NCI-H524 treated with DMSO at 0.1 percent for 48 hours (cell line): ENCODE measurements at places on chromosomes 5 and 9.

DNA sequence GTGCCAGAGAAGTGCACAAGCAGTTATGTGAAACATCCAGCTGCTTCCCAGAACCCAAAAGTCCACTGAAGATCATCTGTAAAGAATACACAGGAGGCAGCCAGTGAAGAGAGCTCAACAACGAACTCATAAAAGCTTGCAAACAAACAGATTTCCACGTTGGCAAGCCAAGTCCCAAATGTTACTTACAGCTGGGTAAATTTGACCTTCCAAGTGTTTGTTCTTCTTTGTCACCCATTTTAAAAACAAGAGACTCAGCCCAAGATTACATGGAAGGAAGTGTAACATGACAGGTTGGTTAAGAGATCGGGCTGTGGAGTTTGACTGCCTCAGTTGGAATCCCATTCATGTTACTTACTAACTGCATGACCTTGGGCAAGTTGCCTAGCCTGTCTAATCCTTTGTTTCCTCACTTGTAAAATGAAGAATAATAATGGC lies 174.9 kb upstream of the PAPPA start:
- DNase-seq, result no peak

GRCh38 chr9:90825586-90825985 lies 24.0 kb downstream of the SYK start:
- DNase-seq, result no peak

GRCh38 chr5:124745928-124746915 lies at the start of gene ZNF608:
ZNF608 (minus strand) TSS chr5:124746639; CDS start chr5:124744989, 1,650 bp downstream.
- no peak for DNase-seq

GRCh38 chr5:135245521-135246499 lies 153.2 kb downstream of the MACROH2A1 start:
- DNase-seq, result no peak

DNA sequence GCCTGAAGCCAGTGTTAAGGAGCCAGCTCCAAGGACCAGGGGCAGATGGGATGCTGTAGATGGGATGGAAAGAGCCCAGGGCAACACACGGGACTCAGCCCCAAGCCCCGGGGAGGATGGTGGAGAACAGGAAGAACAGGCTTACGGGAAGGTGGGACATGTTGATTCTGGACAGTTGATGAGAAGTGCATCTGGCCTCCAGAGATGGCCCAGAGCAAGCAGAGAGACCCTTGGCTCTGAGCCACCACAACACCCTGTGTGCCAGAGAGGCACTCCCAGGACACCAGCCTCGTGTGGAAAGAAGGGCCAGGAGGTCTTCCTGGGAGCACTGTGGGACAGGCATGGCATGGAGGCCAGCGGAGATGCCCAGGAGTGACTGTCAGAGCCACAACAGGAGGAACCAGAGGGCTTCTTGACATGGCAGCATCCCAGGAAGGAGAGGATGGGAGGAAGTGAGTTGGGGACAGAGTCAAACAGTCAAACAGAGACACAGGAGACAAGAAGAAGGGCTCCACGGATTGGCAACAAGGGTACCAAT lies 156.3 kb upstream of the MVB12B start:
- no peak for DNase-seq

GRCh38 chr9:137787786-137788505 lies 89.6 kb upstream of the CACNA1B start:
- no peak for DNase-seq

- no peak for DNase-seq
These were observed 57.7 kb upstream of the MAMDC2 start for GRCh38 chr9:69985971-69986370.

GRCh38 chr9:98916660-98917059 lies 27.0 kb upstream of the COL15A1 start:
- DNase-seq, result no peak

- no peak for DNase-seq
These were observed 103.3 kb downstream of the THBS4 start for GRCh38 chr5:80138486-80138885.

DNA sequence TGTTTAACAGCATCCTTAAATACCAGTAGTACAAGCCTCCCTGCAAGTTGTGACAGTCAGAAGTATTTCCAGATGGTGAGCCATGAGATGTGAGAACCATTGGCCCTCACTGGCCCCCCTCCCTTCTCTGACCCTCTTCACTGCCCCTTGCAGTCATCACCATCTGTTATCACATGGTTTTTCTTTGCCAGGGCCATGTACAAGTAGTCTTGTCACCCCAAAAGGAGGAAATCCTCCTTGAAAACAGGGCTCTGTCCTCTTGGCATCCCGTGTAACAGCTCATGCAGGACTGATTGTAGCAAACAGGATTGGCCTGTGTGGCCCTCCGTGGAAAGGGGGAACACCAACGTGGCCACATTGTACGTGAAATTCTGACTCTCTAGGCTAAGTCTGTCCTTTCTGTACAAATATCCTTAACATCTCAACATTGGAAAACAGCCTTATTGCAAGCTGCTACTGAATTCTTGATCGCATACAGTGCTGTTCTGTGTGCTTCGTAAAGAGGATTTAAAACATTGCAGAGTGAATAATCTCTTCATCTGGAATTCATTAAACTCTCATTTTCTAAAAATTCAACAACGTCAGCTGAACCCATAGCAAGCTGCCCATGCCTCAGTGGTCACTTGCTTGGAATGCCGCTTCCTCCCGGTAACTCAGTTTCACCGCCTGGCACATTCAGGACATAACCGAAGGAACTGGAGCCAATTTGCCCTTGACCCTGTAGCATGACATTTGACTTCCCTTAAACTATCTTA lies 171.7 kb downstream of the ATPSCKMT start:
- DNase-seq, result peak; percentile 92

GRCh38 chr5:170473642-170474041 lies 30.2 kb upstream of the KCNIP1 start:
- no peak for DNase-seq

- peak; percentile 34 for DNase-seq
These were observed 198.6 kb upstream of the HMHB1 start for GRCh38 chr5:143613329-143613728.

- DNase-seq, result no peak
These were observed 35.7 kb downstream of the RXRA start for GRCh38 chr9:134361843-134362414.

DNA sequence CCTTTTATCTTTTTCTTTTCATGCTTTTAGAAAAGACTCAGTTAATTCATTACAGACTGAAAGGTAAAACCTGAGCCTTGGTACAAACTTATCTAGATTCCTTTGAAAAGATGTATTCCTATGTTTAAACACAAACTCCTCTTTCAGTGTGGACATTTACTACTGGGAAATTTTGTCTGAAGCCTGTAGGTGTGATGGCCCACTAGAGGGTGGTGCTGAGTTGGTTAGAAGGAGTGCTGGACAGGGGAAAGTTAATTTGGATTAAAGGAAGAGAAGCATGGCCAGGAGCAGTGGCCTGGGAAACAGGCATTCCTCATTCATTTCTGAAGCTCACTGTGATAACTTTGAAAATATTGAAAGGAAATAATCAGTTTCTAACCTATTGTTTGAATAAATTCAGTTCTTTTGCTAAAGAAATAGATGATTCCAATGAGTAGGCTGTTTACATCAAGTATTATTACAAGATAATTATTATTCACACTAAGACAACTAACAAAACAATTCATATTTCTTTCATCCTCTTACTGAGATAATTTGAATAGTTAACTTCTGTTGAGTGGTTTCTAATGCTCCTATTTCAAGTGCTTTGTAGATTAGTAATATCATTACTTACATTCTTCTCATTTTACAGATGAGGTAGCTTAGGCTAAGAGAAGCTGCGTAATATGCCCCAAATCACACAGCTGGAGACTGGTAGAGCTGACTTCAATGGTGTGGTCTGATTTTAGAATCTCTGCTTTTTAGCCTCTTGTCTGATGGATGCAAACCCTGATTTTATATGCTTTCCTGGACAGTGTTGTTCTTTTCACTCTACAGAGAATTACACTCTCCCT lies 150.9 kb downstream of the ADGRV1 start:
- DNase-seq, result no peak

- no peak for DNase-seq
These were observed 190.6 kb downstream of the DAB2IP start for GRCh38 chr9:121841771-121842611.

DNA sequence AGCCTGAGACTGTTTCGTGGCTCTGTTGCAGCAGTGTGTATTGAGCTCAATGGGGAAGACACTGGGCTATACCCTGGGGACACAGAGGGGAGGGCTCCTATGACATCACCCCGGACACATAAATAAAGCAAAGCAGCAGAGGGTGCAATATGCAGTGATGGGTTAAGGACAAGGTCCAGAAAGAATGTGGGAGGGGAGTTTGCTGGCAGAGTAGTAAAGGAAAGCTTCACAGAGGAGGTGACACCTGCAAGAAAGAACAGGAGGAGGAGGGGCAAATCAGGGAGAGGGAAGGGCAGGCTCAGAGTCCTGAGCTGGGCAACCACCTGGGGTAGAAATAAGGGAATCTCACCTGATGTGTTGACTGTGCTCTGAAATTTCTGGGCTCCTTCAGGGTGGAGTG lies 35.3 kb upstream of the CDKN2AIPNL start:
- no peak for DNase-seq

GRCh38 chr5:74016373-74016772 lies 390.4 kb downstream of the ARHGEF28 start:
- DNase-seq, result no peak

DNA sequence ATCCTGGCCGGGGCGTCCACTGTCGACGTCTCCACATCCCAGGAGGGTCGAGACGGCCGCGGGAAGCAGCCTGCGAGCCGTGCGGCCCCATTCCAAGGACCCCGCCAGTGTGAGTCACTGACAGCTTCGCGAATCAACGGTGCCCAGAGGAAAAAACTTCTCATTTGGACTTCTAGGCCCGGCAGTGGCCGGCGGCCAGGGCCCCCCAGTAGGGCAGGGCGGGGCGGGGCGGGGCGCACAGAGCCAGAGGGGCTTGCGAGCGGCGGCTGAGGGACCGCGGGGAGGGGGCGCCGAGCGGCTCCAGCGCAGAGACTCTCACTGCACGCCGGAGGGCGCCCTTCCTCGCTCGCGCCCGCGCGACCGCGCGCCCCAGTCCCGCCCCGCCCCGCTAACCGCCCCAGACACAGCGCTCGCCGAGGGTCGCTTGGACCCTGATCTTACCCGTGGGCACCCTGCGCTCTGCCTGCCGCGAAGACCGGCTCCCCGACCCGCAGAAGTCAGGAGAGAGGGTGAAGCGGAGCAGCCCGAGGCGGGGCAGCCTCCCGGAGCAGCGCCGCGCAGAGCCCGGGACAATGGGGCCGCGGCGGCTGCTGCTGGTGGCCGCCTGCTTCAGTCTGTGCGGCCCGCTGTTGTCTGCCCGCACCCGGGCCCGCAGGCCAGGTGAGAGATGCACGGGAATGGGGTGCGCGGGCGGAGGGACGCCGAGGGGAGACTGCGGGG lies at the start of gene F2R:
Gene F2R, plus strand, starts transcription at position 391 of the 720 bp plus-strand sequence. Its CDS starts 182 bp downstream, at position 573.
- no peak for DNase-seq
